CD14-positive monocyte (primary cell): ENCODE measurements at places on chromosomes 12 and 14. TPM values are rescaled to one million over a fixed set of nuclear protein-coding genes. Genes with fewer than 3 reads are reported as not detected.

DNA sequence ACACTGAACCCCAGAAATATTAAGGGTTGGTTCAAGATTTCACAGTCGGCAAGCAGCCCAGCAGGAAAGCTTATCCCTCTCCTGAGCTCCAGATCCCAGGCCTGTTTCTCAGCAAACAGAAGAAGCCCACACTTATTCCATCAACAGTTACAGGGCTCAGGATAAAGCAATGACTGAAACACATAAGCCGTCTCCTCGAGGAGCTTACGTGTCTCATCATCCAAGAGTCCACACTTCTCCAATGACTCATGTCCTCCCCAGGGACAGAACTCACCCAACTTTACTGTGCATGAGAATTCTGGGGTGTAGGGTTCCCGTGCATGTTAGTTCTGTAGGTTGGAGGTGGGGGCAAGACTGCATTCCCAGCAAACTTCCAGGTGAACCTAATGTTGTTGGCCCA lies 31.2 kb downstream of the GSC start:
- H3K4me1 ChIP-seq: no peaks in the 10 kb centered on the region
- no peak overlapping the region for H3K27ac ChIP-seq
- no peaks in the 10 kb centered on the region for H3K27me3 ChIP-seq
- H3K36me3 ChIP-seq: no peaks in the 10 kb centered on the region
- H3K4me3 ChIP-seq: no peak overlapping the region

GRCh38 chr12:12715459-12716150 lies 1.6 kb upstream of the CDKN1B start:
- peak overlapping the region; percentile 96 for H3K27ac ChIP-seq
- peaks cover 40% of the 10 kb centered on the region for H3K4me1 ChIP-seq
- no peak for DNase-seq
- H3K27me3 ChIP-seq: no peaks in the 10 kb centered on the region

GRCh38 chr14:98144964-98145363 lies 1127.0 kb downstream of the BCL11B start:
- H3K4me1 ChIP-seq: no peaks in the 10 kb centered on the region
- no peak for DNase-seq
- H3K4me3 ChIP-seq: no peak overlapping the region

DNA sequence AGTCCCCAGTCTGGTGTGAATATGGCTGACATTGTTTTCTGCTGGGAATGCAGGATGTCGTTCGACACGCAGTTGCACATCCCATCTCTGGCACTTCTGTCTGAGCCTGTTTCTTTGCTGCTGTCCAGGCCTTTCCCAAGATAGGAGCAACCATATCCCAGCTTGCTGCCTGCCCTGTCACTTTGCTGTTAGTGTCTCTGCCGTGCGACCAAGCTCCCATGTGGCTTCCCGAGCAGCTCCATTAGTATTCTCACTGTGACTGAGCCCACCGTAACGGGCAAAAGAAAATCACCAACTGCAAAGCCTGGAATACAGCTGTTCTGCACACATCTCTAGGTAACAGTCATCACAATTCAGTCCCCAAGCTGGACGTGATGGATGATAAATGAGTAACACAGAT lies 66.0 kb upstream of the CPSF6 start:
- H3K4me3 ChIP-seq: no peak overlapping the region
- no peak for DNase-seq
- H3K4me1 ChIP-seq: no peaks in the 10 kb centered on the region
- no peaks in the 10 kb centered on the region for H3K36me3 ChIP-seq
- no peak overlapping the region for H3K27ac ChIP-seq
- no peaks in the 10 kb centered on the region for H3K27me3 ChIP-seq

DNA sequence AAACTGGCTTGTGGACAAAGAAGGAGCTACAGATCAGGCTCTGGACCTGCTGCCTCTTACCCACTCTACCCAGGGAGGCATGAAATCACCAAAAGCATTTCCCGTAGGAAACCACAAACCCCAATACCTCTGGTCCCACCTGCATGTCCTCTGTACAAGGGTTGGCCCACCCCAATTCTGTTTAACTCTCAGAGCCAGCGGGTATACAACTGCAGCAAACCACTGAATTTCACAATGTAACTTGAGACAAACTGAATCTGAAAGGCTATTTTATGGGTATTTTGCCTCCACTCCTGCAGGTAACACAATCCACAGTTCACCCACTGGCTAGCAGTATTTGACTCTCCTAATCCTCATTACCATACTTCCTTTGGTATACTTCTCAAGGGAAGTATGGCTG lies 16.5 kb downstream of the SIX1 start:
- H3K4me3 ChIP-seq: no peak overlapping the region
- no peaks in the 10 kb centered on the region for H3K36me3 ChIP-seq
- no peak overlapping the region for H3K27ac ChIP-seq
- H3K27me3 ChIP-seq: peaks cover 73% of the 10 kb centered on the region

GRCh38 chr12:96880220-96880619 lies 26.8 kb upstream of the NEDD1 start:
- DNase-seq: no peak
- H3K27me3 ChIP-seq: no peaks in the 10 kb centered on the region
- no peak overlapping the region for H3K27ac ChIP-seq
- no peak overlapping the region for H3K4me3 ChIP-seq

GRCh38 chr12:130847112-130847511 lies 8.1 kb upstream of the STX2 start:
- no peaks in the 10 kb centered on the region for H3K27me3 ChIP-seq
- H3K27ac ChIP-seq: no peak overlapping the region
- DNase-seq: no peak
- no peaks in the 10 kb centered on the region for H3K4me1 ChIP-seq
- H3K36me3 ChIP-seq: no peaks in the 10 kb centered on the region
- H3K4me3 ChIP-seq: no peak overlapping the region

DNA sequence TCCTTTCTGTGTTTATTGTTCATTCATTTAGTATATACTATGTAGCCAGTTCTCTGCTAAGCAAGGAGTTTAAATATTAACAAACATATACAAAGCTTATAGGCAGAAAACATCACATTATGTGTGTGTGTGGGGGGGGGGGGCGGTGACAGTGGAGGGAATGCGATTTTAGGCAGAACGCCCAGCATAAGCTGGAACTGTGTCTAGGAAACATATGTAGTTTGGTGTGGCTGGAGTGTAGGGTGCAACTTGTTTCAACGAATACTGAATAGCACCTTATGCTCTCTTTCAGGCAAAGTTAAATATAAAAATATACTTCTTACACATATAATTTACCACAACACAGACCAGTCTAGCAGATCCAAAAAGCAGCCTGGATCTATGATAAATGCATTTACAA lies 980.6 kb downstream of the SLC6A15 start:
- no peaks in the 10 kb centered on the region for H3K36me3 ChIP-seq
- H3K4me3 ChIP-seq: no peak overlapping the region
- DNase-seq: no peak
- no peaks in the 10 kb centered on the region for H3K27me3 ChIP-seq

- no peak overlapping the region for H3K4me3 ChIP-seq
- H3K27me3 ChIP-seq: no peaks in the 10 kb centered on the region
- DNase-seq: no peak
- no peaks in the 10 kb centered on the region for H3K36me3 ChIP-seq
Measured at GRCh38 chr12:38502415-38502814, 185.8 kb downstream of the ALG10B start.

DNA sequence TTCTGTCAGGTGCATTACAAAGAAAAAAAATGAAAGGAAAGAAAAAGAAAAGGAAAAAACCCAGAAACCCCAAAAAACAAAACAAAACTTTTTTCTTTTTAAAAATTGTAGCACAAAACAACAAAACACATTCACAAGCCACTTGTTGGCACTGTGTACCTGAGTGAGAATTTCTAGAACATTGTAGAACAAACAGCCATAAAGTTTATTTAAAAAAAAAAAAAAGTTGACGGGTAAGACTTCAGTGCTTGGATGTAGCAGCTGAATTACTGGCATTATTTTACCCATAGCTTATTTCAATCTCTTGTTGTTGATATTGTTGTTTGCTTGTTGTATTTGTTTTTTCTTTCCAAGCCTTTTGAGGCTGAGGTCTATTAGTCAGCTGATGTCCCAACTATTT lies 415.8 kb downstream of the SOX5 start:
- no peaks in the 10 kb centered on the region for H3K27me3 ChIP-seq
- no peaks in the 10 kb centered on the region for H3K4me1 ChIP-seq
- no peak overlapping the region for H3K27ac ChIP-seq

- no peak for DNase-seq
- H3K4me1 ChIP-seq: no peaks in the 10 kb centered on the region
- H3K4me3 ChIP-seq: no peak overlapping the region
Measured at GRCh38 chr12:73226593-73226992, 954.4 kb downstream of the TRHDE start.

DNA sequence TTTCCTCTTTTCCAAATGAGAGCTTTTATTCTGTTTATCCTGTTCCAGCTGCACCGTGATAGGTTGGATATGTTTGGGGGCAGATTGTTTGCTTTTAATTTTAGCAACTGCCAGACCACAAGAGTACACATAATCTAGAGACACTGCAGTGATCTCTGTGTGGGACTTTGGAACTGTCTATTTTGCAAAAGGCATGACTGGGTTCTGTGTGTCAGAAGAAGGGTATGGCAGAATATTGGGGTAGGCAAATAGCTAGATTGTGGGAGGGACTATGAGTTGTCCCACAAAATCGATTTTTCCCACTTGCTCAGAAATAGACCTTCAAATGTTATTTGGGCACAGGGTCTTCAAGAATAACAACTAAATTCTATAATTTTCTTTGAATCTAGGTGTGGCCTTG lies 275.9 kb upstream of the KITLG start:
- no peaks in the 10 kb centered on the region for H3K4me1 ChIP-seq
- H3K4me3 ChIP-seq: no peak overlapping the region
- no peaks in the 10 kb centered on the region for H3K27me3 ChIP-seq
- H3K36me3 ChIP-seq: no peaks in the 10 kb centered on the region
- no peak for DNase-seq

DNA sequence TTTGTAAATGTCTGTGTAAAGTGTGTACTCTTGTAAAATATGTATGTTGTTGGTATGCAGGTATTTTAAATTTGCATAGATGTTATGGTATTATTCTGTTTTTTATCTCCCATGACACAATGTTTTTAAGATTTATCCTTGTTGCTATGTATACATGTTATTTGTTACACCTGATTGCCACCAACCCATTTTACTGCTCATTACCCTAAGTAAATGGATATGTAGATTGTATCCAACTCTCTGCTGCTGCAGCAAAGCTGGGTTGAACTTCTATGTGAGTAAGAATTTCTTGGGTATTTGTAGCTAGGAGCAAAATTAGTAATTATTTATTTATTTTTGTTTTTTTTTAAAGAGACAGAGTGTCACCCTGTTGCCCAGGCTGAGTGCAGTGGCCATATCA lies 6.2 kb downstream of the APAF1 start:
- H3K27me3 ChIP-seq: no peaks in the 10 kb centered on the region
- no peak overlapping the region for H3K4me3 ChIP-seq
- no peak overlapping the region for H3K27ac ChIP-seq
- no peak for DNase-seq

Gene CCDC38
- not detected for polyA plus RNA-seq

Gene TULP3
- 2.7 and 3.6 TPM in 2 replicates for polyA plus RNA-seq

Gene TSPAN19
- polyA plus RNA-seq: not detected
